ENCODE measurements at places on chromosomes 7 and 10.

DNA sequence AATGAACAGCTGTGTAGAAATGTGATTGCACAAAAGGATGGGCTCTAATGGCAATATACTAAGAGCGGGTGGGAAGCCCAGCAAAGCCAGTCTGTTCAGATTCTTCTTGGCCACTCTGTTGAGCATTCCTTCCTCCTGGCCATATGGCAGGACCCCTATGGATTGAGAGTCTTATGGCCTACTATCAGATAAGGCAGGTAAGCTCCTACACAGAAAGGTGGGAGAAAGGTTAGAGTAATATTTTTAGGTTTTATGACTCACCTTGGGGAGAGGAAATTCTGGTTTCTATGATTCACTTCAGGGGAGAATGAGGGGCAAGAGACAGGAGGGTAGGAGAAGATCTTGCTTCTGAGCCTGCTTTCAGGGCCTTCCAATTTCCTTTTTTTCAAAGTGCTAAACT, 15.1 kb upstream of the AKR1B10 start:
- DNase-seq, result no peak

DNA sequence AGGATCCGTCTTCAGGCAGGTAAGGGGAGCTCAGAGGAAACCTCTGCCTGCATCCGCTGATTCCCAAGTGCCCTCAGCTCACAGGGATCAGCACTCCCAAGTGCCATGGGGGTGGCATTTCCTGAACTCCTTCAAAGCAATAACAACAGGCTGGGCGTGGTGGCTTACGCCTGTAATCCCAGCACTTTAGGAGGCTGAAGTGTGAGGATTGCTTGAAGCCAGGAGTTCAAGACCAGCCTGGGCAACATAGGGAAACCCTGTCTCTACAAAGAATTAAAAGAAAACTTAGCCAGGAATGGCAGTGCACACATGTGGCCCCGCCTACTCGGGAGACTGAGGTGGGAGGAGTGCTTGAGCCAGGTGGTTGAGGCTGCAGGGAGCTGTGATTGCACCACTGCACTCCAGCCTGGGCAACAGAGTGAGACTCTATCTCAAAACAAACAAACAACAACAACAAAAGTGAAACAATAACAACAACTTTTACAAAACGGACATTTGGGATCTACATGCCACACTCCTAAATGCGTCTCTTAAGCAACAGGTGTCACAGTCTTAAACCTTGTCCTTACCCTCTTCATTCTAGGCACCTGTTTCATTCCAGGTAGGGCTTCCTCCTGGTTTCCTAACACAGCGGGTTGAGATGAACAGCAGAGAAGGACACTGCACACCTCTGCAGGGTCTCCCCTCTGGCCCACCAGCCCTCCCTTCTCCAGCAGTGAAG, 73.8 kb downstream of the PAXIP1 start:
- no peak for DNase-seq

DNA sequence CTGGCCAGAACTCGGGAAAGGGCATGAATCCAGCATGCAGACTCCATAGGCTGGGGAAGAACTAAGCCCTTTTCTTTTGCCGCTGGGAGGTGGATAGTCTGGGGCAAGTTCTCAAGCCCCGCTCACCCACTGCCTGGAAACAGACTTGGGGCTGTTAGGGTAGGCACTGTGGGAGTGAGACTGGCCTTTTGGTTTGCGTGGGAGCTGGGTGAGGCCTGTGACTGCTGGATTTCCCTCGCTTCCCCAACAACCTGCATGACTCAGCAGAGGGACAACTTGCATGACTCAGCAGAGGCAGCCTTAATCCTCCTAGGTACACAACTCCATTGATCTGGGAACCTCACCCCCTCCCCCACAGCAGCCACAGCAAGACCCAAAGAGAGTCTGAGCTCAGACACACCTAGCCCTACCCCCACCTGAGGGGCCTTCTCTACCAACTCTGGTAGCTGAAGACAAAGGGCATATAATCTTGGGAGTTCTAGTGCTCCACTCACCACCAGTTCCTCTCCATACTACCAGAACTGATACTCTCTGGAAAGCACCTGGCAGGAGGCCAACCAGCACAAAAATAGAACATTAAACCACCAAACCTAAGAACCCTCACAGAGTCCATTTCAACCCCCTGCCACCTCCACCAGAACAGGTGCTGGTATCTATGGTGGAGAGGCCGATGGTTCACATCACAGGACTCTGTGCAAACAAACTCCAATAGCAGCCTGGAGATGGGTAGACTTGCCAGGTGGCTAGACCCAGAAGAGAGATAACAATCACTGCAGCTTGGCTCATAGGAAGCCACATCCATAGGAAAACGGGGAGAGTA, 81.4 kb upstream of the LAMB4 start:
- no peak for DNase-seq

DNA sequence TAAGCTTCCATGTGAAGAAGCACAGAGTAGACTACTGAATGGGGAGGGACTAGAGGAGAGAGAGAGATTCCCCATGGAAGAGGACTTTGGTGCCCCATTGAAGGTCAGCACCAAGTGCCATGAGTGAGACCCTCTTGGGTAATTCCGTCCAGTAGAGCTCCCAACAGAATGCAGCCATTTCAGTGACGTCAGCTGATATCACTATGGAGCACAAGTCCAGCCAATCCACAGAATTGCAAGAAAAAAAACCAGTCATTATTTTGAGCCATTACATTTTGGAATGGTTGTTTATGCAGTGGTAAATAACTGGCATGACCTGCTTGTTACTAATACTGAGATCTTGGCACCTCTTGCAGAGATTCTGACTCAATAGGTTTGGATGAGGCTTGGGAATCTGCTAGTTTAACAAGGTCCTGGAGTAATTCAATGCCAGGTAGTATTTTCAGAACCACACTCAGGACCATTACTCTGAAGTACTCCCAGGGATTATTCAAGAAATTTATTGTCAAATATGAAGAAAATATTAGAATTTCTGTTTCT, 52.6 kb upstream of the SP8 start:
- DNase-seq, result no peak

DNA sequence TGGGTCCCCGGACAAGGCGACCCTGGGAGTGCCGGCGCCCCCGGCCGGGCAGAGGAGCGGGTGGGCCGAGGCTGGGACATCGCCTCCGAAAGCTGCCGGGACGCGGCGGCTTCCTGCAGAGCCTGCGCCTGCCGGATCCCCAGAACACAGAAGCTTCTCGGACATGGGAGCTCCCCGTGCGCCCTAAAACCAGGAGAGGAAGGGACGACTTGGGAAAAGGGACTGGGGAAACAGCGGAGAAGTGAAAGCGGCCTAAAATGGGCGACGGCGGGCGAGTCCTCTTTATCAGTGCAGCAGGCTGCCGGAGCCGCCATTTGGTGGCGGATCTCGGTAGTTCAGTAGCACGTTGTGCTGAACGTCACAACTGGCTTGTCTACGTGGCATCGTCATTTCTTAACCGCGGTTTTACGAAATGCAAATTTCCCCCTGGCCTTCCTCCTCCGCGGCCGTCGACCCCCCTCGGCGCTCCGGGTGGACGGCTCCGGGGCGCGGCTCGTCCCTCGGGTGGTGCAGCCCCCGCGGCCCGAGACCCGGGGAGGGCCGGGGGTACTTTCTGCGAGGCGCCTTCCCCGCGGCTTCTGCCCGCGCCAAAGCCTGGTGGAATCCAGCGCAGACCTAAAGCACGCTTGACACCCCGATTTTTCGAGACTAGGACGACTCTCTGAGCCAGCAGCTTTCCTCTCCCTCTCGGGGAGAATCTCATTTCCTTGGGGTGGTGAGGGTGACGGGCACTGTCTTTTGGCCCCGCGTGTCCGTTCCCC, 9.9 kb upstream of the SPAG6 start:
- DNase-seq, result no peak

GRCh38 chr10:63434866-63435854, 30.6 kb downstream of the JMJD1C start:
- DNase-seq, result no peak

GRCh38 chr7:158759749-158760444, 55.3 kb upstream of the NCAPG2 start:
- no peak for DNase-seq

GRCh38 chr7:134854816-134855215, 75.4 kb downstream of the CALD1 start:
- no peak for DNase-seq

DNA sequence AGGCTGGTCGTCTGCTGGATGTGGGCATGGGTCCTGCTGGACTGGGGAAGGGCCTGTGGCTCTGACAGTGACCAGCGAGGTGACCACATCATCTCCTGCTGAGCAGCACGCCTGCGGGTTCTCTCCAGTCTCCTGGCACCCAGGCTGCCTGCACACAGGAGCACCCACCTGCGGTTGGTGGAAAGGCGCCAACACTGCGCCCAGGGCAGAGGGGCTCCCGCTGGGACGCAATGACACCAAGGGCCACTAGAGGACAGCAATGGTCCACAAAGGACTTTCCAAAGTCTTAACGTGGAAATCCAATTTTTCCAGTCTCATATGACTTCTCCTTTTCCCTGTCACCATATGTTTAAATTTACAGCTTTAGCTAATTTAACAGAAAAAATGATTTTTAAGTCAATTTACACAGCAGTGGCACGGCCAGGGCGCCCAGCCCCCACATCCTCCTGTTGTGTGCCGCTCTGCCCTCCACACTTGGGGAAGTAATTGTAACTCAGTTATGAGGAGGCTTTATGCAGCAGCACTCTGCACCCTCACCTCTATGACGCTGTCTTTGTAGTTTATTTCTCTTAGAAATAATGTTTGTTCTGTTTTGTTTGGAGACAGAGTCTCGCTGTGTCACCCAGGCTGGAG, 38.1 kb downstream of the CFAP46 start:
- no peak for DNase-seq

- no peak for DNase-seq
Measured at GRCh38 chr10:103983367-103983911, 16.5 kb downstream of the SLK start.

DNA sequence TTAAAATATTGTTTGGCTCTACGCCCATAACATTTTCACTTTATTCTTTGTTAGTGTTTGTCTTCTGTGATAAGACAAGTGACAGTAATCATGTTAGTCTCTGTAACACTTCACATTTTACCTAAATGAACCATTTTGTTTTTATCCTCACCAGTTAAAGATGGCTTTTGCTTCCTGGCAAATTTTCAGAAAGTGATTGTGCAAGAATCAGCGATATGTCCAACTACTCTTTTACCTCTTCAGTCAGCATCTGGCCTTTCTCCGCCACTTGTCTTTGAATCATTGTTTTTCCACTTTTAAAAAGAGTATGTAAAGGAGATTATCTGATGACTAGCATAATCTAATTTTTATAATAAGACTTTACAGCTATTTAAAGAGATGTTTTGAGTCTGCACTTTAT, 3.5 kb downstream of the DGKB start:
- no peak for DNase-seq

DNA sequence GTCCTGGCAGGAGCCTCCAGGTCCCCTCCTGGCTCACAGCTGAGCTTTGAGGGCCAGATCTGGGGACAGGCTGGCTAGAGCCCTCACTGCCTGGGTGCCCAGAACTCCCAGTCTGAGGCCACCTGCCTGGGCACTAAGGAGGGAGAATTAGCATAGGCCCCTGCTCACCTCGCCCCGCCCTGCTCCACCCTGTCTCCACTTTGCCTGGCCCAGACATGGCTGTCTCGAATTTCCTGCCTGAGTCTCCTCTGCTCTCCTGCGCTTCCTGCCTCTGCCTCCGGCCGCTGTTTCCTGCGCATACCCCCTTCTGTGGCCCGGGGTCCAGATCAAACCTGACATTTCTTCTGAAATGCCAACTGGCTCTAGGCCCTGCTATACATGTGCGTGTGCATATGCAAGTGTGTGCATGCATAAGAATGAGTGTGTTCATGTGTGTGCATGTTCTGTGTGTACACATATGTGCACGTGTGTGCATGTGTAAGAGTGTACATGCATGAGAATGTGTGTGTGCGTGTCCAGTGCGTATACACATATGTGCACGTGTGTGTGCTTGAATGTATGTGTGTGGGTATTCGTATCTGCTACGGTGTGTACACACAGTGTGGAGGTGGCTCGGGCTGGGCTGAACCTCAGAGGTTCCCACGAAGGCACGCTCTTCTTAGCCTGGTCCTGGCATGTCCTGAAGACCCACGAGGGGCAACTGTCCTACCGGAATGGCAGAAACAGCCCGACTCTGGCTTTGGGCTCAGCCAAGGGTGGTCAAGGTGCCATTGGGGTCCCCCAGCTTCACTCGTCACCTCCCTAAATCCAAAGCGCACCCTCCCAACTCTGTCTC, 64.9 kb downstream of the MYL10 start:
- no peak for DNase-seq

DNA sequence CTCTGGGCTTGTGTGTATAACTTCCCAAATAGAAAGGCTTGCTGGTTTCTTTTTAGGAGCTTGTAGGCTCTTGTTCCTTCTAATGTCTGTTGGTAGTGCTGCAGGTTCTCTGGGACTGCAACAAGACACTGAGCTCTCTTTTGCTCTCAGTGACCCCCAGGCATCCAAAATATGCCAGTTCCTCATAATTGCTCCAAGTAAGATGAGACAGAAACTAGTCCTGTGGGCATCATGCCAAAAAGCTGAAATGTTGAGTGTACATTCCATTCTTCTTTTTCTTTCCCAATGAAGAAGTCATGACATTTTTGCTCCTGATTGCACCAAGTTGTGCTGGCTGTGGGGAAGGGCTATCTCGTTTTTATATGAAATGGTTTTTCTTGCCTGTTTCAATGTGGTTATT, 7.1 kb upstream of the BTBD16 start:
- DNase-seq, result peak; percentile 32

DNA sequence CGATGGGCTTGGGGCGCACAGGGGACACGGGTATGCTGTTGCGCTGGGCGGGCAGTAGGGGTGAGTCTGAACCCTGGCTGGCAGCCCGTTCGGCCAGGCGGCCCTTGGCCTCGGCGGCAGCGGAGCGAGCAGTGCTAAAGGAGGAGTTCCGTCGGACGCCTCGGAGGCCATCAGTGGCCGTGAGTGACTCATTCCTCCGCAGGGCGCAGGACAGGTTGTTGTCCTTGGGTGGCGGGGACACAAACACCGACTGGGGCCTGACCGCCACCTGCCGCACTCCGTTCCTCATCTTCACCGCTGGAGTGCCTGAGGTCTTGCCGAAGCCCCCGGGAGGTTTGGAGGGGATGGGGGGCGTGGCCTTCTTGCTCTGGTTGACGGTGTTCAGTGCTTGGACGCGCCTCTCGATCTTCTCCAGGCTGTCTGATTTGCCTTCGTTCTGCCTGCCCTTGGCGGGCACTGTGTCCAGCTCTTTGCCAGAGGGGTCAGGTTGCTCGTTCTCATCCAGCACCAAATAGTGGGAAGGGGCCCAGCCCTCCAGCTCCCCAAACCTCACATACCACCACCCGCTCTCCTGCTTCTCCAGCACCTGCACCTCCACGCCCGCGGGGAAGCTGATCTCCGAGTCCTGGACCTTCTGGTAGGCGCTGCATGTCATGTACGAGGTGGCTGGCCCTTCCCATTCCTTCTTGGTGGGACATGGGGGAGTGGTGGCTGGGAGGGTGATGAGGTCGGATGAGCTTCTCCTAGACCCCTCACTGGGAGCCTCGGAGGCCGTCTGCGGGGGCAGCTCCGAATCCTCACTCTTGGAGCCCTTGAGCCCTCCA, 108.7 kb downstream of the NEURL1 start:
- DNase-seq, result no peak

GRCh38 chr10:10870523-10871241, 147.0 kb upstream of the CELF2 start:
- no peak for DNase-seq

- no peak for DNase-seq
Measured at GRCh38 chr7:103972779-103973434, 16.6 kb downstream of the RELN start.

GRCh38 chr10:1114719-1115606, 58.8 kb downstream of the WDR37 start:
- no peak for DNase-seq

Measured in retinal pigment epithelial cell (primary cell).